ENCODE measurements at places on chromosomes 13 and 19.

DNA sequence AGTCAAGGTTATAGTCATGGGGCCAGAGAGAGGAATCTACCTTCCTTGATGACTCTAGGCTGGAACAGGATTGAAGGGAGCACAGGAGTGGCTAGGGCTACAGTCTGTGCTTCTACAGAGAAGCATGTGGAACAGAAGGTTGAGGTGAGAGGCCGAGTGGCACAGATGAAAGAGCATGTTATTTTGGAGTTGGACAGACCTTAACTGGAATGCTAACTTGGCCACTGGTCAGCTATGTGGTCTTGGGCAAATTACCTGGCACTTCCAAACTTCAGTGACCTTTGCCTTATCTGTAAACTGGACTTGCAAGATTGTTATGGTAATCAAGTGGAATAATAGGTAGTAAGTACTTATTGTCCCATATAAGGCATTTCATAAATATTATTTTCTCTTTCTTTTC is 252.7 kb downstream of the KCNRG start:
- no peak for DNase-seq

DNA sequence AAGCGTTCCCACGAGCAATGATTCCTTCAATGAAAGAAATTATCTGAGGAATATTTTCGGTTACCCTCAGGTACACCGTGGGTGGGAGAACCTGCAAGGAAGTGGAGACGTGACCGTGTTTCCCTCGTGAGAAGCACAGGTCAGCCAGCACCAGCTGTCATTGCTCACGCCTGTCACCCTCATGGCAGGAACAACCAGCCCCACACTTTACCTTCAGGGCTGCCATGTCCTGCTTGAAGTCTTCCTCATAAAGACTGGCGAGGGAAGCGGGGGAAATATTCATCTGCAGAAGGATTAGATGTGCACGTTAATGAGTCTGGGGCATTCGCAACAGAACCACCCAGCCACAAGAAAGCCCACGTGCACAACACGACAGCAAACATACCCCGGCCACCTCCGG is 18.2 kb downstream of the CARS2 start:
- no peak for DNase-seq

DNA sequence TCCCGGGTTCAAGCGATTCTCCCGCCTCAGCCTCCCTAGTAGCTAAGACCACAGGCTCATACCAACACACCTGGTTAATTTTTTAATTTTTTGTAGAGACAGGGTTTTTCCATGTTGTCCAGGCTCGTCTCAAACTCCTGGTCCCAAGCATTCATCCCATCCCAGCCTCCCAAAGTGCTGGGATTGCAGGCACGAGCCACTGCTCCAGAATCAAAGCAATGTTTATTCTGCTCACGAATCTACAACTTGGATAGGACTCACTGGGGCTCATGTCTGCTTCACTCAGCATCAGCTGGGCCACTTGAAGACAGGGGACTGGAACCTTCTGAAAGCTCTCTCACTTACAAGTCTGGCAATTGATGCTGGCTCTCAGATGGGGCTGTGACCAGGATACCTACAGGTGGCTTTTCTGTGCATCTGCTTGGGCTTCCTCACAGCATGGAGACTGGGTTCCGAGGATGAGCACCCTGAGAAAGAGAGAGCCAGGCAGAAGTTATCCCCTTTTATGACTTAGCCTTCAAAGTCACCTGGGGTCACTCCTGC is 8.2 kb upstream of the ZNF792 start:
- no peak for DNase-seq

DNA sequence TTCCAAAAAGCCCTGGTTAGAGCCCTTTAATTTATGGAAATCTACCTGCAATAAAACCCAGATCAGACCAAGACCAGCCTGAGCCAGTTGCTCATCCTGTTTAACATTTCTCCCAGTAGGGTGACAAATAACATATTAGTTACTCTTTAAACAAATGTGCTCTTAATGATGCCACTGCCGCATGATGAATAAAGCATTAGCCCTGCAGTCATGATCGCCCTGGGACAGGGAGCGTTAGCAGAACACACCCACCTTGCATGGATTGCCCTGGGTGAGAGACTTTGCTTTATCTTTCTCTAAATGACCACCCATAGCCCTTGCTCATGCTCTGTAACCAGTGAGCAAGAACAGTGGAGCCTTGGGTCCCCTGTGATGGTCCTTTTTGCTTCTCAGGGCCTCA is 362.4 kb downstream of the ENOX1 start:
- DNase-seq: no peak

DNA sequence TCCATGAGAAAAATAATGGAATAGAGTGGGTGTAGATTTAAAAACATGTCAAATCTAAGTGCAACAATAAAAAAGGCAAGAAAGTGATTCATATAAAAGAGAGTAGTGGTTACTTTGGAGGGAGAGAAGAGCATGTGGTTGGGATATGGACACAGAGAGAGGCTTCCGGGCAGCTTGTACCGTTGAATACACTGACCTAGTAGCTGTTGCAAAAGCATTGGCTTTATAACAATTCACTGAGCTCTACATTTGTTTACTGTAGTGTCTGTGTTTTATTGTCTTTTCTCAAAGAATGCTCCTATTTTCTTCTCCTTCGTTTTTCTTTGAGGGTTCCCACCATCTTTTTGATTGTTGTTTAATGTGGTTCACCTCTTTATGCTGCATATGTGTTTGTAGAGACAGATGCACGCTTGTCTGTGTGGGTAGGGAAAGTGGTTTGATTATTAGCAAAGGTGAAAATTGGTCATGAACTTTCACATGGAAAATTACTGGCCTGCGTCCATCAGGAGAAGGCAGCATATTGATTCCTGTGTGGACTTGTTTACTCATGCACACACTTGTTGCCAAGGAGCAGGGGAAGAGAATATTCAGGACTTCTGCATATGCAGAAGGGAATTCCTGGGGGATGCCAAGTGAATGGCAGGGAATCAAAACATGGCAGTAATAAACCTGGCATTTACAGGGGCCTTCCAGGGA is 29.9 kb upstream of the IRS2 start:
- no peak for DNase-seq

- no peak for DNase-seq
Observed at GRCh38 chr13:57932061-57932460, 300.5 kb downstream of the PCDH17 start.

- DNase-seq: no peak
Observed at GRCh38 chr13:101988140-101988539, 413.7 kb downstream of the FGF14 start.

Data from heart right ventricle (tissue), 16 donors.